ENCODE measurements at places on chromosomes 4 and X. TPM values are rescaled to one million over a fixed set of nuclear protein-coding genes. Genes with fewer than 3 reads are reported as not detected.
A peak's percentile ranks its signal among the peaks of the same experiment; 100 is the strongest.

CXorf38 gene
- total RNA-seq: 12.7 TPM

SORBS2 gene
- 17.3 TPM for total RNA-seq

RTL9 gene
- total RNA-seq: 0.07 TPM

SHOX gene
- not detected for total RNA-seq

COL4A6 gene
- total RNA-seq: not detected

NLRP2B gene
- total RNA-seq: not detected

STAP1 gene
- not detected for total RNA-seq

NEIL3 gene
- total RNA-seq: 20.7 TPM

SLC7A11 gene
- total RNA-seq: 50.0 TPM

IL13RA2 gene
- not detected for total RNA-seq

RNF212 gene
- total RNA-seq: not detected

DOK7 gene
- total RNA-seq: 20.7 TPM

VSIG1 gene
- 0.91 TPM for total RNA-seq

PROM1 gene
- 0.17 TPM for total RNA-seq

GYG2 gene
- 3.2 TPM for total RNA-seq

F8A3 gene
- 5.3 TPM for total RNA-seq

GRCh38 chrX:86103061-86103460 is 45.2 kb upstream of the DACH2 start:
- DNase-seq: no peak

DNA sequence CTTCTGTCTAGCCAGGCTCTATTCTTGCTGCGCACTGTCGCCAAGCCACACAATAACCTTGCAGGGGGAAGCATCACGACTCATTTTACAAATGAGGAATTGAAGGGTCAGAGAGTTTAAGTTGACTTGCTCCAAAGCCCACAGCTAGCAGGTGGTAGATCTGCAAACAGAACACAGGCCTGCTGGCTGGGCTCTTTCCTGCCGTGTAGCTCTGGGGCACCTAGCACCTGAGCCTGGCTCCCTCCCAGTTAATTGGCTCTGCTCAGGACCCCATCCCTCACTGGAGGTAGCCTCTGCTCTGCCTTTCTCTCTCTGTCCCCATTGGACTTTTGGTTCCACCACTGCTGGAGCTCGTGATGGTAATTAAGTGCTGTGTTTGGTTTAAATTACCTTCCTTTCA is 98.5 kb downstream of the NSUN7 start:
- no peak for DNase-seq

DNA sequence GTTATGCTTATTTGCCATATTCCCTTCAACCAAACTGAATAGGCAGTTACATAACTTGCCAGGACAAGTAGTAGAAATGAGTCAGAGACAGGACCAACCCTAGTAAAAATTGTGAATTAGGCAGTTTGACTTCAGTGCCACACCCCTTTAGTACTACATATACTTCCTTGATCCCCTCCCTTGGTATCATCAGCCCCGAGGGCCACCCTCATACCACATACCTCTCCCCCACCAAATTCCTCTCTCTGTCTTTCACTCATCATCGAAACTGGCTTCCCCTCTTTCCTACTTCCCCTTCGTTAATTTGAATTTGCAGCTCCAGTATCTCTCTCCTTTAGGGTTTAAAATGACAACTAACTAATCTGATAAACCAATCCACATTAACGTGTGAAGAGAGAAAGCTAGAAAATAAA is 7.9 kb upstream of the PTPN13 start:
- DNase-seq: no peak

- no peak for DNase-seq
Observed at GRCh38 chr4:121150003-121150402, 14.1 kb downstream of the TNIP3 start.

- DNase-seq: no peak
Observed at GRCh38 chr4:184441461-184442313, 32.7 kb downstream of the IRF2 start.

DNA sequence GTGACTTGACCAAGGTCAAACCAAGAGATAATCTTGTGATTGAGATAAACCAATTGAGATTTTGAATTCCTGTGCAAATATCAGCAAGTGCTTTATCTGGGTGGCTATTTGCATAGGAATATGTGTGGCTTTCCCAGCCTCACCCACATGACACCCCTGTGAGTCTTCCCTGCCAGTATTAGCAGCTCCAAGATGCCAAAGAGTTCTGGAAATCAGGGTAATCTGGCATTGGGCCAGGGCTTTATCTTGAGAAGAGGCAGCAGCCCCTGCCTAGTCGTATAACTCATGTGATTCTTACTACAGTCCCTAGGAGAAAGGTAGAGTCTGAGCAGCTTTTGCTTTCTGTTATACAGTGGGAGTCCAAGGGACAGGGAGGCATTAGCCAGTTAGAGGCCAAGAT is 87.7 kb downstream of the RLIM start:
- DNase-seq: no peak

DNA sequence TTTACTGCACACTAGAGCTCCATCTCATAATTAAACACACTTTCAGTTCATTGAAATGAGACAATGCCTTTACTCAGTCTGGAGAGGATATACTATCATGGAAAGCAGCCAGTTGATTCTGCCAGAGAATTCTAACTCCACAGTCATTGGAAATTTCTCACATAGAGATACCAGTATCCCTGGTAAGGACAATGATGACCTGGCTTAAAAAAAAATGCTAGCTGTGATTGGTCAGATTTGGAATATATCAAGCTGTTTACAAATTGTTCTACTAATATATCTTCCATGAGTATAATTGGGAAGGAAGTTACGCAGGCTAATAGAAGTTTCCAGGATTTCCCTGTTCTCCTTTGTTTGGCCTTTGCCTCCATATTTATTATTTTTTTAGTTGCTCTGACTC is 34.5 kb upstream of the TLL1 start:
- DNase-seq: no peak

GRCh38 chrX:30577362-30577991 is at the start of gene TASL:
TSS of gene TASL (minus strand) at chrX:30577766. CDS start at chrX:30560355, 17,411 bp downstream.
- DNase-seq: no peak

DNA sequence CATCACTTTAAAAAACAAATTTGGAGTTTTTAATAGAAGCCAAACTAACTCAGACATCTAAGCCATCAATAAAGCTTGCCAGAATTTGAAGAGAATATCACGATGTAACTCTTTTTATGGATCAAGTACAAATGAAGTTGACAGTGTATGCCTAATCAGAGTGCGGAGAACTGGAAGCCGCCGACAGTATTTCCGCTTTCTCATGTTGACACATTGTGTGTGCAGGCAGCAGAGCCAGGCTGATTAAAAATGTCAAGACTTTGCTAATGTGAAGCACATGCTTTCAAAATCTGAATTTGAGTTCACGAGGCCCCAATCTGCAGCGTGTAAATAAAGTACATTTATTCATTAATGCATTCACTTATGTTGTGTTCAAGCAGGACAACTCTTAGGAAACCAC is 161.2 kb downstream of the TENM3 start:
- DNase-seq: no peak

DNA sequence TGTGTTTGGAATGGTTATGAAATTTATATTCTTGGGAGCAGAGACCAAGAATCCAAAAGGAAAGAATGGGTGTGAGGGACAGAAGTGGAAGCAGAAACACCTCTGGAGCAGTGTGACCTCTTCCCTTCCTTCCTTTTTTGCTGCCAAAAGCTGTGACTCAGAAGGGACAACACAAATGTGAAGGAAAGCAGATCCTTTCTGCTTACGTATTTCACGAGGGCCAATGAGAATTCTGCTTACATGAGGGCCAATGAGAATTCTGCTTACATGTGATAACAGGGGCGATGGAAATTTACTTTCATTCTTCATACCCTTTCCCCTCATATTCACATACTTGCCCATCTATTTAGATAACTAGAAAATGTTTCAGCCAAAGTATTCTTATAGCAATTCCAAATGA is 404.6 kb downstream of the PRDM5 start:
- peak; percentile 88 for DNase-seq

DNA sequence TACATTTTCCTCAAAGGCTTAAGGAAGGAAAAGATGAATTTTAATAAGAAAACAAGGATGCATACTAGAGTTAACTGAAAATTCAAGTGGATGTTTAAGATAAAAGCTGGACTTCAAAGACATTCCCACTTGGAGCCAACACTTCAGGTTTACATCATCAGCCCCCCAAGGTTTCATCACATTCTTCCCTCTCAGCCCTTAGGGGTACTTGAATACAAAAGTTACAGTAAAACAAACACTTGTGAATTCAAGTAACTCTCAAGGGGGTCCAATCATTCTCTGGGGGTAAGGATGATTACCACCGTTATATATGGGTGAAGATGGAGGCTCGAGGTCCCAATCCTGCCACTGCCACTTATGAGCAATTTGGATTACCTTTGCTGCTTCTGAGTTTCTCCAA is 36.1 kb downstream of the STARD8 start:
- no peak for DNase-seq

- DNase-seq: no peak
Observed at GRCh38 chr4:119010909-119011606, 122.4 kb downstream of the SYNPO2 start.

DNA sequence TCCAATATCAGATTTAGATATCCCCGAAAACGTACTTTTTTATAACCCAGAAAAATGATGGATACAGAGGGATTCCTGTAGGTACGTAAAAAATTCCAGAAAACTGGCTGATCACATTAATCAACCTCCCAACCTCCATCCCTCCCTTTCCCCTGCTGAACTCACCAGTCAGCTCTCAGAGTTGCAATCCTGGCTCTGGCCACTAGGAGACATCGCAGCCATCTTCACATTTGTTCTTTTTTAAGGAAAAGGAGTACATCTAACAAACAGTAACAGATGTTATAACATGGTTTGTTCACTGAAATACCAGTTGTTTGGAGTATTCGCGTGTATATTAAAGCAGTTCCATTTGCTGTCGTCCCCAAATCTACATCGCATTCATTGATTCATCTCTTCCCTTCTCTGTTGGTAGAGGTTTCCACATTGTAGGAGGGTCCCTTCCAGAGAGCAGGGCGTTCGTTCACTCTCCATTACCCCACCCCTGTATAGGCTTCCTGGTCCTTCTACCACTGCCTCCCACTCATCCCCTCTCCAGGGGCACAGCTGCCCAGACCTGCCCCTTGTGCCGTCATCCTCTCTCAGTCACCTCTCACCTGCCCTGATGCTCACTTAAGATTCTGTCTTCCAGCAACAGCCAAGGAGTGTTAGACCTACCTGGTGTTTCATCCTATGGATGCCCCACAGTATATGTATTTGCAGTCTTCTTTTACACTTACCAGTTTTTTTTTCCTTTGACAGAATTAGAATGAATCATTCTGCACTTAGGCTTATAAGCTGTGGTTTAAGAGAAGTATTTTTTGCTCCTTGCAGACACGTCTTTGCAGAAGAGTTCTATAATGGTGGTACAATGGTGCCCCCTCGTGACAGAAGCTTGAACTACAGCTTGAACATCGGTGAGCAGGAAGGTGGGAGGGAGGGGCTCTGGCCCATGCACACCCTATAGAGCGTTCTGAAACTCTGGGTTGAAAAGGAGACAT is 36.8 kb upstream of the RAB40AL start:
- DNase-seq: peak; percentile 59

DNA sequence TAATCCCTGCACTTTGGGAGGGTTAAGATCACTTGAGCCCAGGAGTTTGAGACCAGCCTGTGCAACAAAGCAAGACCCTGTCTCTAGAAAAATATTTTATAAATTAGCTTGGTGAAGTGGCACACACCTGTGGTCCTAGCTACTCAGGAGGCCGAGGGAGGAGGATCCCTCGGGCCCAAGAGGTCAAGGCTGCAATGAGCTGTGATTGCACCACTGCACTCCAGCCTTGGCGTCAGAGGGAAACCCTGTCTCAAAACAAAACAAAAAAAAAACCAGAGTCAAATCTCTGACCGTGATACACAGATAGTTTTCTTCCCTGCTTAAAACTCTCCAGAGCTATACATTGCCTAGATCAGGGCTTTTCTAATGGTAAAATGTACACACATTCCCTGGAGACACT is 53.5 kb downstream of the CHST7 start:
- no peak for DNase-seq

DNA sequence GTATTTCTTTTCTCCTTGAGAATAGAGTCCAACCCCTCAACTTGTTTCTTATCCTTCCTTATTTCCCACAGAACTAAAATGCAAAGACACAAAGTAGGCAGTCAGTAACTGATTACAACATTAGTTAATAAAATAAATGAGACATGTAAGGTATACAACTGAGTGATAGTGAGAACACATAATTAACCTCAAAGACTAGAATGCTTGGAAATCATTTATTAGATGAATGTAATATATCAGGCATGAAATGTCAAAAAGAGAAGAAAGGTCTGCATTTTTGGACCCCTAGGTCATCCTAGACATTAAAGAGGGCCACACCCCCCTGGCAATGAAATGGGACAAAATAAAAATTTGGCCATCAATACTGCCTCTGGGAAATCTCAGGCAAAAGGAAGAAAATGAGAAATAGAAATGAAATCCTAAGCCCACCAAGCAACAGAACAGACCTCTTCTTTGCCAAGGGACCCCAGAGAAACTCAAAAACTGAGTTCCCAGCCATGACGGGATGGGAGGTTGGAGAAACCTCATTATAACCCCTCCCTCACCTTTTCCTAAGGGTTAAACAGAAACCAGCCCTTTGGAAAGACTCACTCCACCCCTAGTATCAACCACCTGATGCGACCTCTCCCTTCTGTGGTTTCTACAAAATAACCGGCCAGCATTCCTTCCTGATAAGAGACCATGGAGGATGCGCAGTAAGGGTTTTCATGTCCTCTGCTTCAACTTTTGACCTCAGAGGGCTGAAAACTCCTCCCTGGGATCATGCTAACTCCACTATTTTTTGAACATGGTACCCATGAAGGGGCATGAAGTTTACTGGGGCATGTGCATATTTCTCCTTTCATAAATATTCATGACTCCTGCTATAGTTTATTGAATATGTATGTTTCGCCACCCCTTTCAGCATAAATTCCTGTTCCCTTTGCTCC is 90.0 kb upstream of the EXOC1L start:
- DNase-seq: peak; percentile 80

DNA sequence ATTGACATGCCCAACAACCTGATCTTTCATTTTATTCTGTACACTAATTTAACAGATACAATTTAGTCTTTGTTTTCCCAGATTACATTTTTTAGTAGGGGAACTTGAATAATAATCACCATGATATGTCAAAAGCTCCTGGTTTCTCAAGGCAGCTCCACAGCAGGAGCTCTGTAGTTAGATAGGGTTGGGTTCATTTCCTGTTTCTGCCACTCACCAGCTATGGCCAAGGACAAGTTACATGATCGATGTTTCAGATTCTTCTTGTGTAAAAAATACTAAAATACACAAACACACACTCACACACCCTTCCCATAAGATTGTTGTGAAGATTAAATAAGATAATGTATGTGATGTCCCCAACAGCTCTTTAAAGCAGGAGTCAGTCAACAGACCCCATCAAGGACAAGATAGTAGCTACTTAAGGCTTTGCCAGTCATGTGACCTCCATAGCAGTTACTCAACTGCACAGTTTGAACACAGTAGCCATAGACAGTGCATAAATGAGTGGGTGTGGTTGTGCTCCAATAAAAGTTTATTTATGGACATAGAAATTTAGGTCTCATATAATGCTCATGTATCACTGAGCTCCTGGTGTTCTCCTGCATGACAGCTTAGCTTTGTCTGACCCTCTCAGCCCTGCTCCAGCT is 18.4 kb downstream of the GUCY1A1 start:
- DNase-seq: no peak

All from Caki2 (cell line).